ENCODE measurements at places on chromosomes 12 and 14.
A peak's percentile ranks its signal among the peaks of the same experiment; 100 is the strongest.

- no peak for DNase-seq
These were observed 45.4 kb upstream of the TRIM9 start for GRCh38 chr14:51140338-51140737.

DNA sequence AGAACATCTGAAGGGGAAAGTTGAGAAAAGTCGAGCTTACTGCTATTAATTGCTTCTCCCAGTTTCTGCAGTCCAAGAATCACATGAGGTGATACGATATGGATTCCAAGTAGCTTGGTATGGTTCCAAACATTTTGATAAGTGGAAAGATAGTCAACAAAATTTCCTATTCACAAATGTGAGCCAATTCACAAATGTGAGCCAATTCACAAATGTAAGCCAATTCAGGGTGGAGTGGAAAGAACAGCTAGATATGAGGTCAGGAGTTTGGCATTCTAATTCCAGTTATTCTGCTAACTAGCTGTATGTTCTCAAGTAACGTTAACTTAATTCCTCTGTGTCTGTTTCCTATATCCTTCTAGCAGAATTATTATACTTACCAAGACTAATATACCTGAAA, 37.6 kb upstream of the DHRS4 start:
- DNase-seq = no peak

GRCh38 chr12:132168311-132169031, 24.2 kb downstream of the NOC4L start:
- no peak for DNase-seq

- DNase-seq = no peak
These were observed 42.7 kb downstream of the DBX2 start for GRCh38 chr12:45008211-45008610.

- DNase-seq = peak; percentile 94
These were observed 657.5 kb upstream of the TBX3 start for GRCh38 chr12:115341442-115341841.

DNA sequence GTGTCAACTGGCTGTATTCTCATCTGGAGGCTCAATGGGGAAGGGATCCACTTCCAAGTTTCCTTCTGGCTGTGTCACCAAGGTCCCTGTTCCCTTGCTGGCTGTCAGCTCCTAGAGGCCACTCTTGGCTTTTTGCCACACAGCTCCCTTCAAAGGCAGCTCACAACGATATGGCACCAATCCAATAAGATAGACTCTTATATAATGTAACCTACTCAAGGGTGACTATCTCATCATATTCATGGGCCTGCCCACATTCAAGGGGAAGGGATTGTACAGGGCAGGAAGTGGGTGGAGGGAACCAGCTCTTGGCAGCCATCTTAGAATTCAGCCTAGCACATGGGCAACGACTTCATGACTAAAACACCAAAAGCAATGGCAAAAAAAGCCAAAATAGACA, 98.7 kb upstream of the PLXNC1 start:
- no peak for DNase-seq

- DNase-seq = no peak
These were observed 5.6 kb downstream of the CD9 start for GRCh38 chr12:6205761-6206160.

DNA sequence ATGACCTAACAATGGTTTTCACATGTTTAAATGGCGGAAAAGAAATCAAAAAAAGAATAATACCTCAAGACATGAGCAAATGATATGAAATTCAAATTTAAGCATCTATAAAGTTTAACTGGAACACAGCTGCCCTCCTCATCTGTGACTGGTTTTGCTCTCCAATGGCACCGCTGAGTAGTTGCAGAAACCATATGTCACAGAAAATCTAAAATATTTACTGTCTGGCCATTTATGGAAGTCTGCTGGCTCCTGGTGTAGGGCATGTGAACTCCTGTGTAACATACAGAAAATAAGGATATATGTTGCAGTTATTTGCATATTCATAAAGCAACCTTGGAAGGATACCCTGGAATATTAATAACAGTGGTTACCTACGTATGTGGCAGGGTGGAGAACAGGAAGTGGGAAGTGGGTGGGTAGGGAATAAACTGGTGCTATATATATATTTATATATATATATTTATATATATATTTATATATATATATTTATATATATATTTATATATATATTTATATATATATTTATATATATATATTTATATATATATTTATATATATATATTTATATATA, 48.4 kb downstream of the LTBP2 start:
- DNase-seq = no peak

- DNase-seq = no peak
These were observed 148.7 kb upstream of the KRR1 start for GRCh38 chr12:75660107-75660530.

GRCh38 chr14:105168496-105168978, at the start of gene JAG2:
Gene JAG2, minus strand, starts transcription at chr14:105168776. Its CDS starts 356 bp downstream, at chr14:105168420.
- DNase-seq = no peak

DNA sequence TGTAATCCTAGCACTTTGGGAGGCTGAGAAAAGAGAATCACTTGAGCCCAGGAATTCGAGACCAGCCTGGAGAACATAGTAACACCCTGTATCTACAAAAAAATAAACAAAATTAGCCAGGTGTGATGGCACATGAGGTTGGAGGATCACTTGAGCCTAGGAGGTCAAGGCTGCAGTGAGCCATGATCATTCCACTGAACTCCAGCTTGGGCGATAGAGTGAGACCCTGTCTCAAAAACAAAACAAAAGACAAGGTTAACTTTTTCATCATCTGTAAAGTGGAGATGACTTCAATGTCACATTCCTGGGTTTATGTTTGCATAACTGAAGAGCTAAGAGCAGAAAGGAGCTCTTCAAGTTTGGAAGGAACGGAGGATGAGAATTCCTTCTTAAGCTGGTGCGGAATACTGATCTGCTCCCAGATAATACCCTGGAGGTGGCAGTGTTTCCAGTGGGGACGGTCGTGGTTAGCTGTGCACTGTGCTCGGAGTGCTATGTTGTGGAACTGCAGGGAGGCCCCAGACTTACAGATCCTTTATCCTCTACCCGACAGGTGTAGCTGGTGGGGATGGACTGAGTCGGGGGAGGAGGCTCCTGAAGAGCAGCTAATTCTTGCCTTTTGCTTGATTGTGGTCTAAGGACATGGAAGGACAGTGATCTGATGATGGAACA, 22.5 kb upstream of the BICD1 start:
- no peak for DNase-seq

DNA sequence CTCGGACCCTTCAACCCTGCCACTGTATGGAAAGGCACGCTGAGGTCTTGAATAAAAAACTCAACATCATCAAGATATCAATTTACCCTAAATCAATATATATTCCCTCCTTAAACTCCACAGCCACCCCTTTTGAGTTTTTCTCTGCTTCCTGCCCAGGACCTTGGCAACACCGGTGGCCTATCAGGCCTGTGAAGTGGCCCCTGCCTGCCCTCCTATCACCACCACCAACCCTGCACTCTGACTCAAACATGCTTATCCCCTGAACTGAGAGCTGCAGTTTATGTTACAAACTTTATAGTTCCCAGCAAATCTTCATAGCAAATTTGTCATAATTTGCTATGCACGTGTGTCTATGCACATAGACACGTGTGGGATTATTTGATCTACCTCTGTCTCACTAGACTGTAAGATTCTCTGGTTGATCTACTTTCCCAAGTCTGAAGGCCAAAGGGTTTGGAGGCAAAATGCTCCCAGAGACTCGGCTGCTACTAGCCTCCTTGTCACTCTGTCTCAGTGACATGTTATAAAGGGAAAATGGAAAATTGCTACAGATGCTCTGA, 63.4 kb downstream of the SPTB start:
- no peak for DNase-seq

DNA sequence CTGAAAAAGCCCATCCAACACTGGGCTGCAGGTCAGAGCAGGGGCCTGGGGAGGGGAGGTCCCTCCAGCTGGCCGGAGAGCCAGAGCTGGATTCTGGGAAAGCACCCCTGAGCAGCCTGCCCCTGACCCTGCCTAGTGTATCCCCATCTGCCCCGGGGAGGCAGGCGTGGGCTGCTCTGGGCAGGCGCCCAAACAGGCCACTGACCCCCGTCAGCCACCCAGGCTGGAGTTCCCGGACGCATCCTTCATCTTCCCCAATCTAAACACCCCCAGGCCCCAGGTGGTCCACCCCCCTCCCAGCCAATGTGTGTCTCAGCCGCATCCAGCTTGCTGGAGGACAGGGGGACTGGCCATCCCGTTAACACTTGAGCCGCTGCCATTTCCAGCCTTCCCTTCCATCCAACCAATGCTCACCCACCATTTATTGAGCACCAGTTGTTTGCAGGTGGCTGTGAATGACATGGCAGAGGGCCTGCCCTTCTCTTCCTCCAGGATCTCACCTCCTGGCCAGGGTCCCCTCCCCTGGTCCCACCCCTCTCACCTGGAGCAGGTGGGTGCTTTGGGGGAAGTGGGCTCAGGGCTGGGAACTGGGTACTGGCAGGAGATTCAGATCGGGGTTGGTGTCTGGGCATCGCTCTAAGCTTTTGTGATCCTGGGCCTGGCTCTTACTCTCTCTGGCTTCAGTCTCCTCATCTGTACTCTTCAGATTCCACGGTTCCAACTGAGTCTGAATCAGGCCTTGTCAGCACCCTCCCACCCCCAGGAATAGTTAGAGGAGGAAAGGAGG, 743 bp upstream of the DTX1 start:
- DNase-seq = no peak

DNA sequence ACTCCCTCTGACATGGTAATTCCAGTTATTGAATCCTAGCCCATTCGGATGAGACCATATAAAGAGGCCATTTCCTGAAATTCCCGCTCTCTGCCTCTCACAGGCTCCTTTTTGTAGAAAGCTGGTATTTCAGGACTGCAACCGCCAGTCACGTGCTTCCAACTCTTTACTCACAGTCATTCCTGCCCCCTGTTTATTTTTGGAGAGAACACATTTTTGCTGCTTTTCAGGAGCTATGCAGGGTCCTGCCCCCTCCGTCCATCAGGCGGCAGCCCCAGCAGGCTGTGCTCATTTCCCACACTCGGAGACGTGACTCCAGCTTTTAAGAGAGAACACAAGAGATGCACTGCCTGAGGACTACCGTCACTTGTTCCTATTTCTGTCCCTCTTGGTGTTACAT, 26.8 kb downstream of the IFT43 start:
- DNase-seq = no peak

DNA sequence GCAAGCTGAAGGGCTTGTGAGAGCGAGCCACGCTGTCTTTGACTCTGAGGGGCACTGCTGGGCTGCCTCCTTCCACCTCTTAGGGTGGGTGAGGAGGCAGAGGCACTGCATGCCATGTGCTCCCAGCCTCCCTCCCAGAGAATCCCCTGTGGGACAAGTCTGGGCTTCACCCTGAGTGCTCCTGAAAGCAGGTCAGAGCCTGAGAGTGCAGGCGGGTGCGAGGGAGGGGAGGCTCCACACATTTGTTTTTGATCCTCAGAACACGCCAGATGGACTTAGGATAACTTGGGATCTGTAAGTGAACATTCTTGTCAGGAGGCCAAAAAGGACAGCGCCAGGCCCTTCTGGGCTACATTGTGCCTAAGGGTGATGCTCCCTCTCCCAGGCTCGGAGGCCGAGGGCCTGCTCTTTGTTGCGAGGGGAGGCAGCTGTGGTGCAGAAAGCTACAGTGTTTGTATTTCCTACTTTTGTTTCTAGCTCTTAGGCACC, 155.4 kb downstream of the TMX1 start:
- peak; percentile 89 for DNase-seq

GRCh38 chr14:95935228-95935822, 58.7 kb downstream of the TUNAR start:
- DNase-seq = no peak

DNA sequence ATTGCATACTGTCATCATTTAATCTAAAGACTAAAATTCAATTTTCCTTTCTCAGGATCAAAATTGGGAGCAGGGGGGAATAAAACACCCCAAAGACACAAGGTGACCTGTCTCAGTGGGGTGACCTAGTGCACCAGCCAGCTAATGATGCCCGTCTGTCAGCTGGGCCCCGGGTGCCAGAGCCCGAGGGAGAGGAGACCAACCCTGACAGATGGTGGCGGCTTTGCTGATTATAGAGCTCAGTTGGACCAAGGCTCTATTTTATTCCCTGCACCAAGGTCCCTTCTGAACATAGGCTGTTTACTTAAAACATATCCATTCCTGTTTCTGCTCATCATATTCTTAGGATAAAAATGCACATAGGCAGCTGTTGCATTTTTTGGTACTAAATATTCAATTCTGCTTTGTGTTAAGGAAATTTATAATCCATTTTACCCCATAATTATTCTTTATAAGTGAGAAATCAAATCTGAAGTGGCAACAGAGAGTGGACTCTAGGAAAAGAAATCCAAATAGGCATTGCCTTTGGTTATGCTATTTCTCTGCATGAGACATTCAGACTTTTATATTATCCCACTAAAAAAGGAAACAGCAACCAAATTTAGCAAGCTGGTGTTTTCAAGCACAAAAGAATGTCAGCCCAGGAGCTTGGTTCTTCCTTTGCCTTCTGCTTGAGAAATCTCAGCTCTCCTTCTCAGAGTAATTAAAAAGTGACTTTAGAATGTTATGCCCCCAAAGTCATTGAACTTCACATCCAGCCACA, 96.8 kb upstream of the IFNG-AS1 start:
- no peak for DNase-seq

DNA sequence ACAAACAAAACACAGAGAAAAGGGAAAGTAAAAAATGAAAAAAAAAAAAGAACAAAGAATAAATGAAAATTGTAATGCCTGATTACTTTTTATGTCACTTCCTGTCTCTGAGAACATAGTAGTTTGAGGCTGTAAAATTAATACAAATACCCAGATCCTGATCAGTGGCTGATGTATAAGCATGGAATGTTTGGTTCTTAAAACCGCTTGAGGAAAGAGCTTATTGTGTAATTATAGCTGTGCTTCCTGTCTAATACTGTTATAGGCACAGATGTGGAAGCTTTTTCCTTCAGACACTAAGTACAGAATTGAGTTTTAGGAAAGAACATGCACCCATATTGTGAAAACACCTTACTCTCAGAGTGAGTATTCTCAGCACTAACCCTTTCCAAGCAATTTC, 86.9 kb downstream of the AVPR1A start:
- DNase-seq = peak; percentile 16

DNA sequence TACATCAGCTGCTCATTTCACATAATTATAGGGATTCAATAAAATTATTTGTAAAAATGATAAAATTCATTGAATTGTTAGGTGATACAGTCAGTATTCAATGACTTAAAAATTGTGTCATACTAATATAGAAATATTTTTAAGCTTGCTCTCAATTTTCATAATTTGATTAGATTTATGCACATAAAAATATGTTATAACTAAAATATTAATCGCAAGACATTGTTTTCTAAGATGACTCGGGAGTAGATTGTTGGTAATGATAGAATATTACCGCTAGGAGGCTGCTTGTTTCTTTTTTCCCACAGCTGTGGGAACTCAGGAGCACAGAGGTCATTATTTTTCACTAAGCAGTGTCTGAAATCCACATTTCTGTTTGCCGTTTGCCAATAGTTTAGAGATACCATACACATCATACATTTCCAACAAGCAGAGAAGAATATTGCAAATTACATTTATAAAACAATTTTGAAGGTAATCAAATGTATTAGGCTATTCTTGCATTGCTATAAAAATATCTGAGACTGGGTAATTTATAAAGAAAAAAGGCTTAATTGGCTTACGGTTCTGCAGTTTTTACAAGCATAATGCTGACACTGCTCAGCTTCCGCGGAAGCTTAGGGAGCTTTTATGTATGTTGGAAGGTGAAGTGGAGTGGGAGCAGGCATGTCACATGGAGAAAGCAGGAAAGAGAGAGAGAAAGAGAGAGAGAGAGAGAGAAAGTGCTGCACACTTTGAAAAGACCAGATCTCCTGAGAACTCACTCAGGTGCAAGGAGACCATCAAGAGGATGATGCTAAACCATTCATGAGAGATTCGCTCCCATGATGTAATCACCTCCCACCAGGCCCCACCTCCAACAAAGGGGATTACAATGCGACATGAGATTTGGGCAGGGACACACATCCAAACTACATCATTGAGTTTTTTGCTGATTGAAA, 9.2 kb downstream of the CD69 start:
- no peak for DNase-seq
